NCI-H187 (cell line): ENCODE measurements at places on chromosomes 11 and 22.

- DNase-seq, result peak; percentile 14
Observed at GRCh38 chr11:125123947-125124617, 12.7 kb upstream of the TMEM218 start.

- DNase-seq, result no peak
Observed at GRCh38 chr11:128546916-128547315, 40.4 kb downstream of the ETS1 start.

DNA sequence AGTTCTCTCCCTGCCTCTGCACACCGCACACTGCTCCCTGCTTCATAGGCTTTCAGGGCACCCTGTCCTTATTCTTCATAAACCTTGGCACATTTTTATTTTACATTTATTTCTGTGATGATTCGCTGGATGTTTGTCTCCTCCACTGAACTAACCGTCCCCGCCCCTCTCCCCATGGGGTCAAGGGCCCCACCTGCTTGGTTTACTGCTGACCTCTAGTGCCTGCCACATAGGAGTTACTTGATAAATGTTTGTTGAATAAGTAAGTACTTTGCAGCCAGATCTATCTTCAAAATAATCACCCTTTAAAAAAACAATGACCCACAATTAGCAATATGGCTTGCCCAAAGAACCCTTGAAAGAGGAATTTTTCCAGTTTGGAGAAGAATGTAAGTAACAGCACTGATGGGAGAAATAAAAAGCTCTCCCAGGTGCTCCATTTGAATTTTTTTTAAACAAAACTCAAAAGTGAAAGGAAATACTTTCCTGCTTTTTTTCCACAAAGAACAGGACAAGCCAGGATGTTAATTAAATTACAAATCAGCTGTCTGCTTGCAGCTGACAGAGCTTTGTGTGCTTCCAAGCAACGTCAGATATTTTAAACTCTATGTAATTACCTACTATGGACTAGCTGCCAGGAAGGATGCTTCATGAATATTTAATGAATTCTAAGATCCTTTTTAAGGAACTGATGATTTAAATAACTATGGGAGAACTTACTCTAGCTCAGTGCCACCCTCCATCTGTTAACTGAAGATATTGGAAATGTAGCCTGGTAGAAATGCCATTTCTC lies 1083.6 kb downstream of the DLG2 start:
- peak; percentile 12 for DNase-seq

DNA sequence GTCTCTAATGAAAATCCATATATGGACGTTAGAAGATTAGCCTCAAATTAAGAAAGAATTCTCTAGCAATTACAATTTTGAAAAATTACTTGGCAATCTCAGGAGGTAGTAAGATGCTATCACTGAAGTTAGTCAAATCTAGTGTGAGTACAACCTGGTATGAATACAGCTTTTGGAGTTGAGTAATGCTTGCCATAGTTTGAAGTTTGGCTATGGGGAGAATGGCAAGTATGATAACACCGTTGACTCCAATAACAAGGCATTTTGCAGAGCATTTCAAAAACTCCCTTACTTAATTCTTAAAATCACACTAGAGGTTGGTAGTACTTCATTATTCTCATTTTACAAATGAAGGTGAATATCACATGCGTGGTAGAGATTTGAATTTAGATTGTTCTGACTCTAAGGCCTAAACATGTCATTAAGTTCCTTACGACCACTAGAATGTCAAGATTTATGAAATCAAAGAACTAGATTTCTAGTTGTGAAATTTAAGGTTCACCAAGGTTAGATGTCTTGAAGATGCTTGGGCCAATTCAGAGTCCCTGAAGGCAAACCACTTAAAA lies 355.4 kb downstream of the ETS1 start:
- DNase-seq, result no peak

DNA sequence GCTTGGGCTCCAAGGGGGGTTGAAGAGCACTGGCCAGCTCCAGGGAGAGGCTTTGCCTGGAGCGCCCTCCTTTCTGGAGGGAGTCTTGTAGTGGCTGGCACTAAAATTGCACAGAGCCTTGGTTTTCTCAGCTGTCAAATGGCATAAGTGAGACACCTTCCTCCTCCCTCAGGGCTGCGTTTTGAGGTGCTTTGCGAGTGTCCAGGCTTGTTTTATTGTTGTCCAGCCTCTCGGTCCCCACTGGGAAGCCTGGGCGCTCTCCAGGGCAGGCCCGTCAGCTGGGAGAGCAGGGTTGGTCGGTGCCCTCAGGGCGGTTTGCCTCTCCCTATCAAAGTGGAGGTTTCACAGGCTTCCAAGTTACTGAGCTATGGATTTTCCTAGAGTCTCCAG lies 149.3 kb upstream of the B3GAT1 start:
- DNase-seq, result no peak

DNA sequence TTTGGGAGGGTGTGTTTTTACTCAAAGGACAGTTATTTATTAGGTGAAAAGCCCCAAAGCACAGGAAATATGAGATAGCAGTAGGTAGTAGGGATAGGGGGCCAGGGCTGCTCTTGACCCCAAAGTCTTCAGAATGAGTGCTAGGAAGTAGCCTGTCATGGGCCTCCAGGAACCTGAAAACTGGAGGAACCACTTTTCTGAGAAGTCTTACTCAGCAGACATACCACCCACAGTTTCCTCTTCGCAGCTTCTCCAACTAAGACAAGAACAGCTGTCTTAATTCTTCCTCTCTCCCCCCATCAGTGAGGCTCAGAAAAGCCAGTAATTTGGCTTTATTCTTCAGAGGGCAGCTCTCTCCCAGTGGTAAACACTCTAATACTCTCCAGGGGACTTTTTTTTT lies 84.0 kb upstream of the CTSC start:
- DNase-seq, result no peak

DNA sequence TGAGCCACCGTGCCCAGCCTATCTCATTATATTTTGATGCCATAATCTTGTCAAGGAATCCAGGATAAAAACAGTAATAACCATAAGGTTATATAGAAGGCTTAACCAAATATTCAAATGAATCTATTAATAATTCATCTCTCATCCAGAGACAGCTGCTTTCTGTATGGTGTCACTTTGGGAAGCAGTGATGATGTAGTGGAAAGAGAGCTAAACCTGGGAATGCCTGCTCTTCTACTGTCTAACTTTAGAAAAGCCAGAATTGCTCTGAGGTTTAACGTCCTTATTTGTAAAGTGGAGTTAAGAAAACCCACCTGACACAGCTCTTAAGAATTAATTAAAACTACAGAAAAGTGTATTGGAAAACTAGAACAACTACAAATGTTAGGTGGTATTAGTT lies 29.3 kb upstream of the OR10D3 start:
- no peak for DNase-seq

DNA sequence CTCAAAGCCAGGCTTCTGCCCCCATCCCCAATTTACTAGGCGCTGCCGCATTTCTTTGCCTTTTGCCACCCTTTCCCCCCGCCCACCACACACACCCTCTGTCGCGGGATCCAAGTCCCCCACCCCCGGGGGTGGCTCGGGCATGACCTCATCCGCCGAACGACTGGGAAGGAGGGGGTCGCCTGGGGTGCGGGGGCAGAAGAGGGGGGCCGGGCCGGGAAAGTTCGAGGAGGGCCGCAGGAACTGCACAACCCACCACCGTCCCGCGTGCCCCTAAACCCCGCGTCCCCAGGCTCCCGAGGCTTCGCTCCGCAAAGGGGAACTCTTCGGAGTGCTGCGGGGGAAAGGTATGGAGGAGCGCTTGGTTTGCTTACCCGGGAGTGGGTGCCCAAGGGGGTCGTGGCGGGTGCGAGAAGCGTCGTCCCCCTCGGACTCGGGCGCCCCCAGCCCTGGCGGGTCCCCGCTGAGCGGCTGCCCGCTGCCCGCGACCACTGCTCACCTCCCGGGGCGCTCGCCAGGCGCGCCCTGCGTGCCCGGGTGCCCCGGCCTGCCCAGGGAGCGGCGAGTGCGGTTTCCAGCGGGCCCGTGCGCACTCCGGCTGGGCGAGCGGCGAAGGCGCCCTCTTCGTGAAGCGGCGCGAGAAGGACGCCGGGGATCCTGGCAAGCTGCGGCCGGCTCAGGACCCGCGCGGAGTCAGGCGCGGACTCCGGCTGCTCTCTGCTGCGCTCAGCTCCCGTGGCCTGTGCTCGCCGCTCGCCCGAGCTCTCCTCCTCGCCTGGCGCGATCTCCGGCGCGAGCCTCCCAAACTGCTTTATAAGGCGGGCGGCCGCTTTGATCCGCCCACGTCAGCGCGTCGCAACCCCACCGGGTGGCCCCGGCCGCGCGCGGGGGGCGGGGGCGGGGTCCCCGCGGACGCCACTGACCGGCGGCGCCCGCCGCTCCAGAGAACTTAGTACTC lies 4.0 kb upstream of the WNT11 start:
- DNase-seq, result no peak

- DNase-seq, result no peak
Observed at GRCh38 chr11:32255841-32256240, 165.0 kb downstream of the RCN1 start.

DNA sequence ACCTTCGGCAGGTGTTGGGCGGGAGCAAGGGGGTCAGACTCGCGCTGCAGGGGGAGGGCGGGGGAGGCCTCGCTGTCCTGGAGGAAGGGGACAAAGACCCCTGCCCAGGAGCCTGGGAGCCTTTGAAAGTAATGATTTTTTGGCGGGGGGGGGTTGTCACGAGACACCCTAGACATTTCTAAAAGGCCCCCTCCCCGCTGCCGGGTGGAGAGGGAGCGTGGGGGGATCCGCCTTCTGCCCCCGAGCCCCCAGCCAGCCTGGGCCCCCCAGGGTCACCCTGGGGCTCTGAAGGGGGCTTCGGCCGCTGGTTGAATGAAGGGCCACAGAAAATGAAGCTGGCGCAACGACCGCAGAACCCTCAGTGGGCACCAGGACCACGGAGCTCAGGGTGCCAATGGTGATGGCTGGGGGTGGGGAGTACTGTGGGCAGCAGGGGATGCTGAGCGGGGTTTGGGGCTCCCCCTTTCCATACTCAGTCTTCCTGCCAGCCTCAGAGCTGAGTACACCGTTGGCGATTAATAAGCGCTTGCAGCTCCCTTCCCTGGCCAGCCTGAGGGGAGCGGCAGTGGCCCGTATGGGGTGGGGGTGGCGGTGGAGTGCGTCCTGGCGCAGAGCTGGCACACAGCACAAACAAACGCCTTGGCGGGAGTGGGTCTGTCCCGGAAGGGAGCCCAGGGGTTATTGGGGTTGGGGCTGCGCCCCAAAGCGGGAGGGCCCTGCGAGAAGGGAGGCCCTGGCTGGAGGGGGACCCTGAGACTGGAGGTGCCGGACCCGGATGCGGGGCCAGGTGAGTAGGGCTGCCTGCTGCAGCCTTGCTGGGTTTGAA lies 1.2 kb upstream of the DUSP8 start:
- DNase-seq, result no peak

- no peak for DNase-seq
Observed at GRCh38 chr22:38638728-38639127, 17.5 kb downstream of the FAM227A start.

- DNase-seq, result peak; percentile 9
Observed at GRCh38 chr11:6705905-6706535, 22.9 kb upstream of the MRPL17 start.
